Stimulated activated naive CD4-positive, alpha-beta T cell treated with Interleukin-2 at 50 U/mL for 16 hours (primary cell): ENCODE measurements at places on chromosomes 16 and 17.

DNA sequence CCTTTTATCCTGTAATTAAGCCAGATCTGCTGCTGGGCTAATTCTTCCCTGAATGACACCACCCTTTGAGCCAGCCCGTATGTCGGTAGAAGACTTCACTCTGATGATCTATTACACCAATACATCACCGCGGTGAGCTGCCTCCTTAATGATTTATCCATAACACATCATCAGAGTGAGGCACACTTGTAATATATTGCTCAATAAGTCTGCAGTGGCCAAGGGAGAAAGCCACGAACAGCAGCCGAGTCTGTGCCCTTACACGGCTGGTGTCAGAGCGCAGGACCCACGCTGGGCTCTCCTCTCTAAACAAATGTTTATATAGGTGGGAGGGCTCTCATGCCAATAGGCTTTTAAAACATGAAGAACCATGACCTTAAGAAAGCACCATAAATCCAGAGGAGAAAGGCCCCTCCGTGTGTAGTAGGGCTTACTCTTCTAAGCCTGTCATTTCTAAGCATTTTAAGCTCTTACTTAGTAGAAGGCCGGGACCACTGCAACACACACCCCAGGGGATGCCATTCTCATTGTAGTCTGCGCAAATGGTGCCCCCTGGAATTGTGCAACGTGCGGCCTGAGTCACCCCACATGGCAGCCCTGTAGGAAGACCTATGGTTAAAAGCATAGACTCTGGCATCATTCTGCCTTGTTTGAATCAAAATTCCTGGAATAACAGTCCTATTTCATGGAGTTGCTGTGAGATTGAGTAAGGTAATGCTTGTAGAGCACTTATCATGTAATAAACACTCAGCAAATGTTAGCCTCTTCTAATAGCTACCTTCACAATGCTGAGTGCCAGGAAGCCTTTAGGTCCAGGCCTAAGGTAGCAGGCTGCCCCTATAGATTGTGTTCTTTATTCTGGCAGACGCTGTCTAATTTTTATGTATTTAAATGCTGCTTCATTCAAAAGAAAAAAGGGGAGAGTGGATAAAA is 26.1 kb downstream of the MRPS23 start:
- no peak for DNase-seq

DNA sequence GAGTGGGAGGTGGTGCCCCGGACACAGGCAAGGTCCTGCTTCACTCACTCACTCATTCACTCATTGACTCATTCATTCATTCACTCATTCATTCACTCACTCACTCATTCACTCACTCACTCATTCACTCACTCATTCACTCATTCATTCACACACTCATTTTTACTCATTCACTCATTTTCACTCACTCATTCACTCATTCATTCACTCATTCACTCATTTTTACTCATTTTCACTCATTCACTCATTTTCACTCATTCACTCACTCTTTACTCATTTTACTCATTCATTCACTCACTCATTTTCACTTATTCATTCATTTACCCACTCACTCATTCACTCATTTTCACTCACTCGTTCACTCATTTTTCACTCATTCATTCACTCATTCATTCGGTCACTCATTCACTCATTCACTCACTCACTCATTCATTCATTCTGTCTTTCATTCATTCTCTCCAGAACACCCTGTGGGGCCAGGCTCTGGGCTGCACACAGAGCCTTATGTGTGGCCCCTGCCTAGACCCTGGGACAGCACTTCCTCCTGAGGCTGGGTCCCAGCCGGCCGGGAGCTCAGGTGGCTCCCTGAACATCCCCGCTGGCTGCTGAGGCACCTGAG is 9.2 kb downstream of the RPUSD1 start:
- DNase-seq = no peak

DNA sequence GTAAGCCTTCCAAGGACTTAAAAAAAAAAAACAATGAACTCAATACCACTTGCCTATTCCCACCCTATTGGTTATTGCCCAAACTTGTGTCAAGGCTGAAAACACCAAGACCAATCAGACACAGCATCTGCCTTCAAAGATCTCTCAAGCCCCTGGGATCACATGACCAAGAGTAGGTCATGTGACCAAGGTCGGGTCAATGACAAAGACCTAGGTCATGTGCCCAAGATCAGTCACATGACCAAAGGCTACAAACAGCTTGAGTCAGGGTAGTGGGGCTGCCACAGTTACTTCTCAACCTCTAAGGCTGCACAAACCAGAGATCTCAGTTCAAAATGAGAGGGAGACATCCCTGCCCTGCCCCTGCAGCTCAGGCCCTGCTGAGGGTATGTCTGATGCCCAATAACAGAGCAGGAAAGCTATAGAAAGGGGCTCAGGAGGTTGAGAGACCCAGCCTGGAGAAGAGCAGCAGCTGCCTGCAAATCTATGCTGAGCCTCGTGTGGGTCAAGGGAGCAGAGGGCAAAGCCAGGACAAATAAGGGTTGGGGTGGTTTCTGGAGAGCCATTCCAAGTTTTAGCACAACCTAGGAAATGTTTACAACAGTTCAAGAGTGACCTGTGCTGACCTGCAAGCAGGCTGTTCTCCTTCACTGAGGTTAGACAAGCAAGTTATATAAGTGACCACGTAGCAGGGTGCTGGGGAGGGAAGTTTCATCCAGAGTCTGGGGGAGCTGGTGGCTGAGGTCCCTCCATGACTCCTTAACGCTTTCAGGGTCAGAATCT is 48.8 kb downstream of the PIMREG start:
- no peak for DNase-seq

DNA sequence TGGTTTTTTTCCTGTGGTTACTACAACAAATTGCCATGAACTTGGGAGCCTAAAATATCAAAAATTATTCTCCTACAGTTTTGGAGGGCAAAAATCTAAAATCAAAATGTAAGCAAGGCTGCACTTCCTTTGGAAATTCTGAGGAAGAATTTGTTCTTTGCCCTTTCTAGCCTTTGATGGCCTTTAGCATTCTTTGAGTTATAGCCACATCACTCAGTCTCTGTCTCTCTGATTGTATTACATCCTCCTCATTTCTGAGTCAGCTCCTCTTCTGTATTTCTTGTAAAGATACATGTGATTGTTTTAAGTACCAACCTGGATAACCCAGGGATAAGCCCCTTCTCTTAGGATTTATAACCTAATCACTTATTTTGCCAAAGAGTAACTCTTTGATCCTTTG is 282.0 kb downstream of the BCAS3 start:
- DNase-seq = no peak

GRCh38 chr16:9109255-9109654 is 17.8 kb downstream of the HAPSTR1 start:
- DNase-seq = no peak

DNA sequence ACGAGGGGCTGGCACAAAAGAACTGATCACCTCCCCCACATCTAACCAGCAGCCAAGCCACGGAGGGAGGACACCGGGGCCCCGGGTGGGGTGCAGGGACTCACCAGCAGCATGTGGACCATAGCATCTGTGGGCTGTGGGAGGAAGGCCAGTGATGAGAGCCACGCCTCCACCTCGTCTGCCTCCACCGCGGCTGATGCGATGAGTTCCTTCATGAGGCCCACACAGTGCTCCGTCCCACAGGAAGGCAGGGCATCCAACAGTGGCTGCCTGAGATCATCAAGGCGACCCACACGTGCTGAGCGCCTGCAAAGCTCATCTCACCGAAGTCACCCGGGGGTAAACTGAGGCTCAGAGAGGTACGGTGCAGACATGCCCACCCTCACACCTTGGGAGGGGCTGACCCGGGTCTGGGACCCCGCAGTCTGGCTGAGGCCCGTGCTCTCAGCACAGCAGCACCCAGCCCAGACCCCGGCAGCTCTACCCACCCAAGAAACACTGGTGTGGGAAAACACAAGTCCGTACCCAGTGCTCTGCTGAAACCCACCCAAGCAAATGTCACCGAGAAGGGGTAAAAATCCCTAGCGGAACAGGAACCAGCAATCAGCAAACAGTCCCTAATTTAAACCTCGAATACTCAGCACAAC is 85.9 kb downstream of the LITAF start:
- DNase-seq = no peak

DNA sequence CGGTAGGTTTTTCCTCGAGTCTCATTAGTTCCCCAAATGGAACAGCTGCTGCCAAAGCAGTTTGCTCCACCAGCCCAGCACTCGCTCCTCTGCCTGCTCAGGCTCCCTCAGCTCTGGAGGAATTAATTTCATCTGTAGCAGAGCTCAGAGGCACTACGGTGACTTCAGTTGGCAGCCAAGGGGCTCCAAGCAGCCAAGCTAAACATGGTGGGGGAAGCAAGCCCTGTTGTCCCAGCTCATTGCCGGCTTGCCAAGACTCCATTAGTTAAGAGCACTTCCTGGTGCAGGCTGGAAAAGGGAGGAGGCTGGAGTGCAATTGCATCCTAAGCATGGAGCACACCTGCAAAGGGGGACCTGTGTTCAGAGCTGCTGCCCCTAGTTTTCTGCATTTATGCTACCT is 78.7 kb upstream of the GPRC5B start:
- DNase-seq = no peak

DNA sequence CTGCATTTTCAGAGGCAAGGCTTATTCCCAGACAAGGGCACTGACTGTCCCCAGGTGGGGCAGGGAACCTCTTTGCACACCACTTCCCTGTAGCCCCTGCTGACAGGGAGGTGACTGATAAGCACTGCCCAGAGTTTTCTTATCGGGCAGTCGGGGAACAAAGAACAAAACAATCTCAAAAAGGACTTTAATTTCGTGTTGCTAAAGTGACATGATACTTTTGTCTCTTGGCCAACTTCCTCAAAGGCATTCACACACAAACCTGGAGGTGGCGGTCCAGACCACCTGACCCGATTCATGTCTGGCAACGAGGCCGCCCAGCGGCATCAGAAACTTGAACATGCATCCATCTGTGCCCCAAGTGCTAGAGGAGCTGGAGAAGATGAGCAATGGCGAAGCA is 28.9 kb downstream of the ZDHHC7 start:
- no peak for DNase-seq

GRCh38 chr17:34886831-34887230 is 74.4 kb downstream of the CCT6B start:
- DNase-seq = no peak

DNA sequence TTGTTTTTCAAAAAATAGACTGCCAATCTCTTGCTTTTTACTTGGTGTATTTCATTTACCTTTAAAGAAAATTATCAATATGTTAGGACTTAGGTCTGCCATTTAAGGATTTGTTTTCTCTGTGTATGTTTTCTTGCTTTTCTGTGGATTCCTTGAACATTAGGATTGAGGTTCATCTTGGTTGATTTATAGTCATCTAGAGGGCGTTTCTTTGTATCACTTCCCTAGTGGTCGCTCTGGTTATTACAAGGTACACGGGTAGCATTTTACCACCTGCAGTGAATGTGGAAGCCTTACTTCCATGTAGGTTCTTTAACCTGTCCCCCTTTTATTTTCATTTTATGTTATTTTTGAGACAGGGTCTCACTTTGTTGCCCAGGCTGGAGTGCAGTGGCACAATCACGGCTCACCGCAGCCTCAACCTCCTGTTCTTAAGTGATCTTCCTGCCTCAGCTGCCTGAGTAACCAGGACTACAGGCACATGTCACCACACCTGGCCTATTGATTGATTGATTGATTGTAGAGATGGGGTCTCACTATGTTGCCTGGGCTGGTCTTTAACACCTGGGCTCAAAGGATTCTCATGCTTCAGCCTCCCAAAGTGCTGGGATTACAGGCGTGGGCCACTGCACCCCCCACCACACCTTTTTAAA is 35.2 kb upstream of the CBX4 start:
- no peak for DNase-seq

GRCh38 chr16:24255456-24256371 is at the start of gene CACNG3:
Gene CACNG3 (plus strand): TSS chr16:24256335. CDS start chr16:24256755, 420 bp downstream.
- DNase-seq = peak; percentile 24

- no peak for DNase-seq
These were observed 248.9 kb downstream of the SLC39A11 start for GRCh38 chr17:72843591-72843990.

- peak; percentile 94 for DNase-seq
These were observed 3.4 kb upstream of the MLLT6 start for GRCh38 chr17:38701504-38702165.

DNA sequence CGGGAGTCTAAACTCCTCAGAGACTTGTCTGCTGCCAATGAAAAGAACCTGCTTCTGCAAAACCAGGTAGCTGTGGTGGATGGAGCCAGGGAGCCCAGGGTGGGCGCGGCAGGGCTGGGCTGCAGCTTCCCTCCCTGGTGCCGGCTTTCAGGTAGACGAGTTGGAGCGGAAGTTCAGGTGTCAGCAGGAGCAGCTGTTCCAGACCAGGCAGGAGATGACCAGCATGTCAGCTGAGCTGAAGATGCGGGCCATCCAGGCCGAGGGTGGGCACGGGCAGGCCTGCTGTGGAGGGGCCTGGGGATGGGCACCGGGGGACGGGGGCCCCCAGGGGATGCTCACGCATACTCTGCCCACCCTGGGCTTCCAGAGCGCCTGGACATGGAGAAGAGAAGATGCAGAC is 3.2 kb upstream of the RAC3 start:
- no peak for DNase-seq

- DNase-seq = no peak
These were observed 17.3 kb upstream of the CAPN15 start for GRCh38 chr16:510066-510825.

- DNase-seq = no peak
These were observed 45.5 kb upstream of the LRRC37A3 start for GRCh38 chr17:64964796-64965195.

DNA sequence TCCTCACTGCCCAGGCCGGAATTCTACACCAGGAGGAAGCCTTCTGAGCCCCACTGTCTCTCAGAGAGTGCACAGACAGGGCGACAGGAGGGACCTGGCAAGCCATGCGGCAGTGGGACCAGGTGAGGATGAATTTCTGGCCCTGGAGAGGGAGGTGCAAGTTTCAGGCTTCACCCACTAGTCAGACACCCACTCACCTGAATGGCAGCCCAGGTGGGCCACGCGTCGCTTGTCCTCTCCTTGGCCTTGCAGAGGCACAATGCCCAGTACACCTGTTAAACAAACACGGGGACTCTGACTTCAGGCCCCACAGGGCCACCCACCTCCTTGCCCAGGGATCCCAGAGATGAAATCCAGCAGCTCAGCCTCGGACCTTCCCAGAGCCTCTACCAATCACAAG is 4.2 kb downstream of the CORO7 start:
- no peak for DNase-seq

GRCh38 chr17:28746611-28747050 is 2.8 kb downstream of the TRAF4 start:
- no peak for DNase-seq

- no peak for DNase-seq
These were observed 2.5 kb downstream of the VASN start for GRCh38 chr16:4373909-4374742.
